Glutamatergic neuron (in vitro differentiated cells): ENCODE measurements at places on chromosomes 12 and 14.

- no peak for DNase-seq
Observed at GRCh38 chr14:102501751-102502315, 7.7 kb downstream of the ANKRD9 start.

DNA sequence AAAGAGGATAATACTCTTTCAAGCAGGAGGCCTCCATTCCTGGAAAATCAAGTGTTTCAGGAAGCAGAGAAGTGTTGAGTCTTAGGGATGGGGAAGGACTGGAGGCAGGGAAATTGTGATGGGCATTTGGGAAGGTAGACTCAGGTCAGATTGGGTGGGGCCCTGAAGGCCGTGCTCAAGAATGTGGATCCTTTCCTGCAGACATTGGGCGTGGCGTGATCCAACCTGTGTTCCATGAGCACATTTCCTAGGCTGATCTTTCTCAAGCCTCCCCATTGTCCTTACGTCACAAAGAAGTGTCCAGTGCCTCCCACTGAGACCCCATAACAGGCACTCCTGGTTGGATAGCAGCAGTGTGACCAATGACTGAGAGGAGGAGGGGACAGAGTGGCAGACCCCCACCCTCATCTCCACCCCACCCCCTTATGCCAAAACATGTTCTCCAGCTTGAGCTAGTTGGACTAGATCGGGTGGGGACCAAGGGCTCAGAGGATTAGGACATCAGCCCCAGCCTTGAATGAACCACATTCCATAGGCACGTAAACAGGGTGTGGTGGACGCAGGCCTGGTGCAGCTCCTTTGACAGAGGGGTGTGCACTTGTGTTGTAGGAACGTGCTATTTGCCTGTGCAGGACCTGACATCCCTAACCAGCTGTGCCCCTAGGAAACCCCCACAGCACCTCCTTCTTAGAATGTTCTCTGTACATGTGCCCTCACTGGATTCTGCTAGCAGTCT, 76.8 kb downstream of the TTC9 start:
- no peak for DNase-seq

DNA sequence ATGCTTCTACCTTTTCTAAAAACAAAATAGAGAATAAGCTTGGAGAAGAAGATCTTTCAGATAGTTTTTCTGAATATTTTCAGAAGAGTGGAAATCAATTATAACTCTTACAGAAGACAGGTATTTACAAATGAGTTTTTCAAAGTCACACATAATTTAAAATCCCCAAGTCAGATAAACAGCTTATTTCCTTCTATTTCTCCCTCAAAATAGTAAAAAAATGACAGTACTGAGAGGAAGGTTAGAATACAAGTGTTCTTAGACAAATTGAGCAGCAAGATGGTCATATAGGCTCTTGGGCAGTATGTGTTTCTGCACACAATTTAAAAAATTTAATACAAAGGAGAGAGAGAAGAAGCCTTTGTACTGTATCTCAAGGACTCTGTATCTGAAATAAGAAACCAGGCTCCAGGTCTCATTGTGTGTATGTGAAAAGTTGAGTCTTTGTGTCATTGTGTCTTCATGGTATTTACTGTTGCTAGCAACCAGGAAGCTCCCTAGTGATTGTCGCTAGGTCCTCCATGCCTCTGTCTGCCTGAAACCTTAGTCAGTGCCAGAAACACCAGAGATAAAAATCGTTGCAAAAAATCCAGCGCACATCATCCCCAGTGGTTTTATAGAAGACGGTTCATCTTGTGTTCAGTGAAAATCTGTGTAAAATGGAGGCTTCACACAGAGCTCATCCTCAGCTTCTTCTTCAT, 12.9 kb upstream of the TUBA1A start:
- DNase-seq, result no peak

DNA sequence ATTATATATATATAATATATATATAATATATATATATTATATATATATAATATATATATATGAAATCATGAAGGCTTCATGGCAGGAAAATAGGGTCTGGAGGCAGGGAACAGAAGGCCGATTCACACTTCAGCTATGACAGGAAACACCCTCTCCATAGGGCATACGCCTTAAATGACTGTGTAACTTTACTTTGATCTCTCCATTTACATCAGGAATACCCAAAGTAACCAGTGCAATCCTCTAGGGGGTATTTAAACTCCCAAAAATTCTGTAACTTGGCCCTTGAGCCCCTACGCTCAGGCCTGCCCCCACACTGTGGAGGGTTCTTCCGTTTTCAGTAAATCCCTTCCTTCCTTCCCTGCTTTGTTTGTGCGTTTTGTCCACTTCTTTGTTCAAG, 40.4 kb upstream of the PPP2R5C start:
- no peak for DNase-seq

GRCh38 chr14:46480817-46481216, 170.8 kb downstream of the RPL10L start:
- DNase-seq, result no peak

- no peak for DNase-seq
Observed at GRCh38 chr12:14937689-14938088, 648 bp downstream of the ERP27 start.

GRCh38 chr14:55684956-55685584, 105.1 kb downstream of the KTN1 start:
- no peak for DNase-seq

- DNase-seq, result no peak
Observed at GRCh38 chr12:122687086-122687485, 16.1 kb downstream of the HCAR2 start.

- no peak for DNase-seq
Observed at GRCh38 chr12:53330671-53331070, 5.5 kb downstream of the SP7 start.

GRCh38 chr14:99666533-99666932, 17.6 kb upstream of the CYP46A1 start:
- DNase-seq, result no peak

- no peak for DNase-seq
Observed at GRCh38 chr12:114686426-114686772, 2.4 kb upstream of the TBX3 start.

DNA sequence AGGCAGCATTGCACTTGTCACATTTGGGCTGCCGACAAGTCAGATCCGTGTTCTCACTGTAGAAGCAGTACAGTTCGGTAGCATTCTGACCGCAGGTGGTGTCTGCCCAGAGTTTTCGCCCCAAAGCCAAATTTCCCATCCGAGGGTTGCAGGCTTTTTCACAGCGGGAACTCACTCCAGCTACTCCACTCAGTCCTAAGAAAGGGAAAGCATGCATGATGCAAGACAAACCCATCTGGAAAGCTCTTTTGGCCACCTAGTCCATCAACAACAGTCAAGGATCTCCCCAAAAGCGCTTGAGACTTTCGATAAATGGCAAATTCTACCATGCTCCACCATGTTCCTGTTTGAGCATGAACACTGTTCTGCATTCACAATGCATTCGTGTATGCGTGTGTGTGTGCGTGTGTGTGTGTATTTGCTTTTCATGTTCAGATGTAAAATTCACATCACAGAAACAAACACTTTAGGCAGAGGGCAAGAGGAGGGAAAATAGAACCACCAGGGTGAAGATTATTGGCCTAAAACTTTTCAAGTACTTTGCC, 3.2 kb downstream of the NTN4 start:
- DNase-seq, result no peak

- DNase-seq, result no peak
Observed at GRCh38 chr12:13152281-13152680, 44.2 kb upstream of the EMP1 start.

- DNase-seq, result no peak
Observed at GRCh38 chr12:101089271-101089670, 120.8 kb downstream of the SLC5A8 start.

- DNase-seq, result no peak
Observed at GRCh38 chr12:104072099-104072498, 7.8 kb downstream of the HCFC2 start.

GRCh38 chr14:51228890-51229289, 11.2 kb upstream of the TMX1 start:
- no peak for DNase-seq

- no peak for DNase-seq
Observed at GRCh38 chr12:102976609-102977280, 19.3 kb downstream of the ASCL1 start.

GRCh38 chr14:68879841-68880575, 87.1 kb upstream of the ZFP36L1 start:
- no peak for DNase-seq

GRCh38 chr12:87806310-87806709, 222.9 kb downstream of the C12orf50 start:
- no peak for DNase-seq

GRCh38 chr12:2460051-2460670, 334.6 kb upstream of the FKBP4 start:
- no peak for DNase-seq

- no peak for DNase-seq
Observed at GRCh38 chr14:101241807-101242278, 319.5 kb upstream of the DIO3 start.

DNA sequence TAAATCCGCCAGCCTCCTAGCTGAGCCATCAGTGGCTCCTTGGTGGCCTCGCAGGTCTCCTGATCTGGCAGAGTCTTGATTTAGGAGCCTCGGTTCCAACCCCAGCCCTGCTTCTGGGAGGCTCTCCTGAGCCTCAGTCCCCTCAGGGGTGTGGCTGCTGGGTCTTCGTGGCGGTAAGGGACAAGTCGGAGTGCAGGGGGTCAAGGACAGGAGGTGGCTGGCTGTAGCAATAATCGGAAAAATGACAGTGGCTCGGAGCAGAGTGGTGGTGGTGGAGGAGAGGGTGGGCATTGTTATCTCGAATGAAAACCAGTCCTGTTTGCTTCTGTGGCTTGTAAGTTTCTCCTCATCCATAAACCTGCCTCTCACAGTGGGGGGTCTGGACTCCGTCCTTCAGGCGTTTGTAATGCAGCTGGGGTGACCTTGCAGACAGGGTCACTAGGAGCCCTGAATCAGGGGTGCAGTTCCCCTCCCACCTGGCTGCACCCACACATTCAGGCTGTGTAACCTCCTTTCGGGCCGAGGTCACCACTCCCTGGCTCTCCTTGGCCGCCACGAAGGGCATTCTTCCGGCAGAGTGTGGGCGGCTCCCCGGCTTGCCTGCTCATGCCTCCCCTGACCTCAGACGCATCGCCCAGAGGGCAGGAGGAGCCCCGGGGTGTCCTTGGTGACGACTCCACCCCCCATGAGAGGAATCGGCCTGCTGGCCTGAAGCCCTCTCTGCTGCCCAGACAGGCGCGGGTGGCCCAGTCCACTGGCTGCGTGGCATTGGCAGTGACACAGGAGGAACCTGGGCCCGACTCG, 8.1 kb downstream of the BCL7A start:
- no peak for DNase-seq

DNA sequence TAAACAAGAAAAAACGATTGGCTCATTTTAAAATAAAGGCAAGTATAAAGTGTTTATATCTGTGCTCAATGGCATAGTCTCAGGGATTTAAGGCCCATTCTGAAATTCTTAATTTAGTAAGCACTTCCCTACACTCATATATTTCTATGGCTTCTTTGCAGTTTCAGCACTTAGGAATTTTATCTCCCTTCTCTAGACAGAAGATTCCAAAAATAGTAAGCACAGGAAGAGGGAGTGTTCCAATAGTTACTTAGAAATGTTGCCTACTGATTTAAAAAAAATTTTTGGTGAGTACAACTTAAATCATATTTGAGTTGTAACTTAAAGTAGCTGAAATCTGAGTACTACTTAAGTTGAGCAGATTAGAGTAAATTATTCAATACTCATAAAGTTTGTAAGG, 19.8 kb downstream of the INSM2 start:
- DNase-seq, result no peak
